ENCODE measurements at places on chromosomes 11 and 22.

- no peak for DNase-seq
Observed at GRCh38 chr11:42951266-42951665, 360.5 kb upstream of the API5 start.

DNA sequence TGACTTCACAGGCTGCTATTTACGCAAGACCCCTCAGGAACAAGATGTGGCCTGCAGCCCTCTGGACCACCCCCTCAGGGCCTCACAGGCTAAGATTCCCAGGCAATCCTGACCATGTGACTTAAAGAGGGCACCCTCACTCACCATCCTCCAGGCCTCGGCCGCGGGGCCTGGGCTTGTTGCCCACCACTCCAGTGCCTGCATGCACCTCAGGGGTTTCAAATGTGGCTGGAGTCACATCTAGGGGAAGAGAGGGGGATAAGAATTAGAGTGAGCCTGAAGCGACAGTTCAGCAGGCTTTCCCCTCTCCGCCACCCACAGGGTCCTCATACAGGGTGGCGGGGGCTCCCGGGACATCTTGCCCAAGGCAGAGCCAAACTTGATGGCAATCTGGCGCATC lies 2.1 kb downstream of the ESS2 start:
- no peak for DNase-seq

- DNase-seq = no peak
Observed at GRCh38 chr11:121615501-121615900, 162.7 kb upstream of the SORL1-AS1 start.

- no peak for DNase-seq
Observed at GRCh38 chr11:111605681-111606080, 3.4 kb downstream of the SIK2 start.

GRCh38 chr11:9802291-9802861 lies 138.5 kb downstream of the SWAP70 start:
- DNase-seq = no peak

- DNase-seq = no peak
Observed at GRCh38 chr11:1770528-1770927, 6.8 kb upstream of the CTSD start.

- peak; percentile 41 for DNase-seq
Observed at GRCh38 chr11:109046284-109046992, 375.6 kb upstream of the C11orf87 start.

- DNase-seq = no peak
Observed at GRCh38 chr22:44272401-44272771, 40.4 kb downstream of the SHISAL1 start.

DNA sequence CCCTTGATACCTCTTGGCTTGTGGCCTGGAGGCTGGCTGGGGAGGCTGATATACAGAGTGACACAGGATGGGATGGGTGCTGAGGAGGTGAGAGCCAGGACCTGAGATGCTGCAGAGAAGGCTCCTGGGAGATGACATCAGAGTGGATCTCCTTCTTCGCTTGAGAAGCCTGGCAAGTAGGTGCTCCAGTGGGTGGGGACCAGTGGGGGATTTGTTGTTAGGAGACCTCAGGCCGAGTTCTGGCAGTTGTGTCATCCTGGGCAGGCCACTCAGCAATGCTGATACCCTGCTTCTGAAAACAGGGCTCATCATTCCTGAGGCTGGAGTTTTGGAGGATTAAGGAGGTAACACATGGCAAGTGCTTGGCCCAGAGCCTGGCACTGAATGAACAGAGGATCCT lies 1.9 kb upstream of the NDUFV1 start:
- DNase-seq = no peak

- peak; percentile 93 for DNase-seq
Observed at GRCh38 chr11:61947486-61948210, 2.5 kb upstream of the BEST1 start.

DNA sequence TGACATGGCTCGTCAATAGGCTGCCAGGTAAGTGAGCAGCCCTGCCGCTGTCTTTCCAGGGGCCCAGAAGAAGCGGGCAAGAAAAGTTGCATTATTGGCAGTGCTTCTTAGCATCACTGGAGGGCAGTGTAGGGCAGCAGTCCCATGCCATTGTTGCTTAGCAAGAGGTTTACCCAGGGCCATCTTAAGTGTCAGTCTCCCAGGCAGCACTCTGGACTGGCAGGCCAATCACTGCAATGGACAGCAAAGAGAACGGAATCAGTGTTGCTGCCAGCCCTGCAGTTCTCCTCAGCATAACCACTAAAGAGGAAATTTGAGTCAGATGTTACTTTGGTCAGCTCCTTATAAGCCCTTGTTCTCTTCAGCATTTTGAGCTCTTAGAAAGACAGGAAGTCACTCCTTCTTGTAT lies 13.4 kb upstream of the GRK2 start:
- peak; percentile 49 for DNase-seq

GRCh38 chr22:44362249-44363012 lies 49.7 kb upstream of the SHISAL1 start:
- DNase-seq = no peak

GRCh38 chr11:93054881-93055280 lies 85.4 kb downstream of the MTNR1B start:
- no peak for DNase-seq

DNA sequence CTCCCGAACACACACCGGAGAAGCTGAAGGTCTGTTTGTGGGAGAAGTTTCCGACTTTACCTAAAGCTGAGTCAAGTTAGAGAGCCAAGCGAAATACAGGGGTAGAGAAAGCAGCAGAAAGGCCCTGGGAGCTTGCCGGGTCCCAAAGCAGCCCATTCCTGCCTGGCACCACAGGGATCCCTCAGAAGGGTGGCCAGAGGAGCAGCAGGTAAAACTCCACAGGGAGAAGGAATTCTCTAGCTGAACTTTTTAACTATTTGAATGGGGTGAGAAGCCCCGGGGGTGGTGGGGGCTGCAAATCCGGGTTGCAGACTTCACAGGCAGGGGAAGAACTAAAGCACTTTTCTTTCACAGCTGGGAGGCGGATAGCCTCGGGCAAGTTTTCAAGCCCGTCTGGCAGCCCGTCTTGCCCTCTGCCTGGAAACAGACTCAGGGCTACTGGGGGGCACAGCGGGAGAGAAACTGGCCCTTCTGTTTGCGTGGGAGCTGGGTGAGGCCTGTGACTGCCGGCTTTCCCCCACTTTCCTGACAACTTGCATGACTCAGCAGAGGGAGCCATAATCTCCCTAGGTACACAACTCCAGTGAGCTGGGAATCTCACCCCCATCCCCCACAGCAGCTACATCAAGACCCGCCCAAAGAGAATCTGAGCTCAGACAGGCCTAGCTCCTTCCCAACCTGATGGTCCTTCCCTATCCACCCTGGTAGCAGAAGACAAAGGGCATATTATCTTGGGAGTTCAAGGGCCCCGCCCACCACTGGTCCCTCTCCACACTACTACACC lies 311.0 kb downstream of the SBF2 start:
- no peak for DNase-seq

All from iPS-NIHi11 (cell line).